ENCODE measurements at places on chromosomes 5 and 9.

DNA sequence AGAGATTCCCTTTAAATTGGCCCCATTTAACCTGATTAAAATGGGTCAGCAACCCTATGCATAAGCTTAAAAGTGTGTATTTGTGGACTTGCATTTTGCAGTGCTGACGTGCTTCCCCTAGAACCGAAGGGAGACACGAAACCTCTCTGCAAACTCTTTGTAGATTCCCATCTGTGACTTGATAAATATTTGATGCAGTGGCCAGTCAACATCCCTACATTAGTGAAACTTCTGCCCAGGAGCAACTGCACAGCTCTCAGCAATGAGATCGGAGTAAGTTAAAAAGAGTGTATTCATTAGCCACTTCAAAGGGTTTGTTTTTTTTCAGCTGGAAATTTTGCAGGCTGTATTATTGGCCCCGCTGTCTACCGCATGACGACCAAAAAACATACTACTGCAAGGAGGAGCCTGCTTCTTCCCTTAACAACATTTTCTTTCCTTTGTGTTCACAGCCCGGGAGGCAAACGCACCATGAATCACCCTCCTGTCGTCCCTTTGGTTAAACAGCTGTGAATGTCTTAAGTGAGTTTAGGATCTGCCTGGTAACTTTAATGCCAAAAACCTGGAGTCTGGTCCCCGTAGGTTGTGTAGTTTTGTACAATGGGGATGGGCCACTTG, 38.0 kb upstream of the TCERG1 start:
- DNase-seq = no peak

GRCh38 chr9:84151640-84152039, 171.0 kb downstream of the RMI1 start:
- DNase-seq = no peak

DNA sequence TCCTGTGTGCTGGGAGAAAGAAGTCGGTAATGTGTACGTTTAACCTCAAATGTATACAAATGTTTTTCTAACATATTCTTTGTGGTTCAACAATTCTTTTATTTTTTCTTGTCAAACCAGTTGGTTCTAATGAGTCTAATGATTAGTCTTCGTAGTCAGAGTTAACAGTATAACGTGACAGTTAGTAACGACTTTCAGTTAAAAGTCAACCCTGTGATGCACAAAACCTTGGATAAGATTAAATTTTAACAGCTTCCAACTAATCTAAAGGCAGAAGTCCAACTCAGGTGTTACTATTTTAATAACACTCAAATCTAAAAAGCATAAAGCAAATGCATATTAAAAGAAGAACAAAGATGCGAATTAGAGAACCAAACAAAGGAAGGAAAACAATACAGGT, 47.0 kb downstream of the SEMA6A start:
- DNase-seq = no peak

- DNase-seq = no peak
Observed at GRCh38 chr9:113307396-113307975, 4.3 kb upstream of the RNF183 start.

DNA sequence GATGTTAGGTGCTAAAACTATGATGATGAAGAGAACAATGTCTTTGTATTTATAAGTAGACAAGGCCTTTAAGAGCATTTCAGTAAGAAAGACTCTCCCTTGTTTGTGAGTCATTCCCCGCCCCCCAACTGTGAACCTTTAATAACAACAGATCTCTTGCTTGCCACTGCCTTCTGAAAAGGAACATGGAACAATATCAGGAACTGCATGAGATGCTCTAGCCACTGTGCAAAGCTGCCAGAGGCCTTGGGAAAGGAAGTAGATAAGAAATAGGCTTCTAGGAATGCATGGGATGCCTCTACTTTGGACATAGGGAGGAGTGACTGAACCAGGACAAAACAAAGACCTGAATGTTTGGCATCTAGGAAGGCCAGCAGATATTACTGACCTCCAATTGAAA, 296.1 kb upstream of the MPDZ start:
- DNase-seq = no peak

DNA sequence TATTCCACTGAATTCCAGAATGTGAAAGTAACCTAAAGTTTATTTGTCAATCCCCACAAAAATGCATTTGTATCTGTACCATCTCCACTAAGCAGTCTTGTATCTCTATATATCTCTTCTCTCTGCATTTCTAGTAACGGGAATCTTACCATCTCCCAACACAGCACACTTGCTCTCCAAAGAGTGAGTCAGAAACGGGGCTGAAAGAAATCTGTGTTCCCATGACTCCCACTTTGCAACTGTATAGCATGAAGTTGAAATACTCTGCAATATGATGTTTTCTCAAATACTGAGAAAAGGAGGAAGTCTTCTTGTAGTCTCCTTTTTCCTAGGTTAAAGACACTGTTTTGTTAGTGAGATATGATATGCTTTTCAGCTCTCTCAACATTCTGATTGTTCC, 848.8 kb upstream of the ACO1 start:
- DNase-seq = no peak

Measured in GM23338 (cell line).